ENCODE measurements at places on chromosomes 4 and X. TPM values are rescaled to one million over a fixed set of nuclear protein-coding genes. Genes with fewer than 3 reads are reported as not detected.

- no peaks in the 10 kb centered on the region for H3K4me1 ChIP-seq
- peaks cover 6% of the 10 kb centered on the region for H3K36me3 ChIP-seq
- H3K4me3 ChIP-seq = no peak overlapping the region
- H3K27ac ChIP-seq = no peak overlapping the region
Measured at GRCh38 chr4:40132816-40133215, 64.0 kb upstream of the RHOH start.

DNA sequence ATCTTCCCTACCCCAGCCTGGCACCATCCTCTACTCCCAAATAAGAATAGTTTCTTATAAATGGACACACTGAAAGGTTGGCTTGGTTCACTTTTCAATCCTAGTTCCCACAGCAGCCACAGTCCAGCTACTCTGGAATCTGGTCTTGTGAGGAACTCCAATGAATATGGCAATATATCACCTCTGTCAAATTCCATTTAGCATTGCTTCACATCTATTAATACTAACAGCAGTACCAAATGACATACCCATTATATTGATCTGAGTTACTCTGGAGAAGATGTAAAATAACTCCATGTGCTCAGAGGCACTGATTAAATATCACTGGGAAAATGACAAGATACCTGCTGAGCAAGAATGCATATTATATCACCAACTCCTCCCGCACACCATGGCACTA lies 8.6 kb downstream of the OPHN1 start:
- no peaks in the 10 kb centered on the region for H3K27me3 ChIP-seq
- no peaks in the 10 kb centered on the region for H3K4me1 ChIP-seq
- no peak overlapping the region for H3K27ac ChIP-seq
- H3K36me3 ChIP-seq = no peaks in the 10 kb centered on the region
- H3K4me3 ChIP-seq = no peak overlapping the region

- no peaks in the 10 kb centered on the region for H3K36me3 ChIP-seq
- DNase-seq = no peak
- no peak overlapping the region for H3K27ac ChIP-seq
- H3K27me3 ChIP-seq = no peaks in the 10 kb centered on the region
- H3K4me3 ChIP-seq = no peak overlapping the region
- H3K4me1 ChIP-seq = no peaks in the 10 kb centered on the region
Measured at GRCh38 chrX:69121321-69122000, 43.8 kb downstream of the PJA1 start.

GRCh38 chr4:109278594-109279031 lies 23.8 kb downstream of the COL25A1 start:
- no peaks in the 10 kb centered on the region for H3K36me3 ChIP-seq
- H3K27me3 ChIP-seq = no peaks in the 10 kb centered on the region
- no peaks in the 10 kb centered on the region for H3K4me1 ChIP-seq

The DDX53 gene
- total RNA-seq = not detected

DNA sequence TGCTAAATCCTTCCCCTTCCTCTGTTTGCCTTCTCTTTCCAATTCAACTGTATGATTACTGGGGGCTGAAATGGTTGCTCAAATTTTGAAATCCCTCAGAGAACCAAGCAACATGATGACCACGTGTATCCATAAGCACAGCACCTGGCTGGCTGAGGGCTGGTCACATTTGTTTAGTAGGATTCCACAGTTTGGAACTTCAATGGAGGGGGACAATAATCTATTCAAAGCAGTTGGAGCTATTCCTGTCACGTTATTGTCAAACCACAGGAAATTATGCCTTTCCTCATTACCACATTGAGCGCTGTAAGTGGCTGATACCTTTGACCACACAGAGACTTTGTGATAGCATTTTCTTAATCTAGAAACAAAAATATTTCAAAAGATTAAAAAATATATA lies 7.0 kb downstream of the TMSB4X start:
- peak overlapping the region; percentile 16 for H3K27ac ChIP-seq
- peaks cover 10% of the 10 kb centered on the region for H3K36me3 ChIP-seq
- peaks cover 83% of the 10 kb centered on the region for H3K4me1 ChIP-seq
- no peaks in the 10 kb centered on the region for H3K27me3 ChIP-seq
- no peak for DNase-seq

GRCh38 chrX:129577877-129578276 lies 37.8 kb downstream of the OCRL start:
- DNase-seq = no peak
- no peaks in the 10 kb centered on the region for H3K4me1 ChIP-seq
- no peaks in the 10 kb centered on the region for H3K27me3 ChIP-seq
- H3K27ac ChIP-seq = peak overlapping the region; percentile 11

- H3K36me3 ChIP-seq = no peaks in the 10 kb centered on the region
- no peaks in the 10 kb centered on the region for H3K27me3 ChIP-seq
- H3K4me1 ChIP-seq = no peaks in the 10 kb centered on the region
- H3K4me3 ChIP-seq = no peak overlapping the region
Measured at GRCh38 chr4:152971053-152971452, 34.9 kb downstream of the FHDC1 start.

GRCh38 chrX:122504026-122504425 lies 680.1 kb upstream of the GRIA3 start:
- no peak overlapping the region for H3K4me3 ChIP-seq
- no peaks in the 10 kb centered on the region for H3K4me1 ChIP-seq
- no peak for DNase-seq
- no peaks in the 10 kb centered on the region for H3K36me3 ChIP-seq
- H3K27me3 ChIP-seq = no peaks in the 10 kb centered on the region
- no peak overlapping the region for H3K27ac ChIP-seq

The F8A3 gene
- 13.2 TPM for total RNA-seq

DNA sequence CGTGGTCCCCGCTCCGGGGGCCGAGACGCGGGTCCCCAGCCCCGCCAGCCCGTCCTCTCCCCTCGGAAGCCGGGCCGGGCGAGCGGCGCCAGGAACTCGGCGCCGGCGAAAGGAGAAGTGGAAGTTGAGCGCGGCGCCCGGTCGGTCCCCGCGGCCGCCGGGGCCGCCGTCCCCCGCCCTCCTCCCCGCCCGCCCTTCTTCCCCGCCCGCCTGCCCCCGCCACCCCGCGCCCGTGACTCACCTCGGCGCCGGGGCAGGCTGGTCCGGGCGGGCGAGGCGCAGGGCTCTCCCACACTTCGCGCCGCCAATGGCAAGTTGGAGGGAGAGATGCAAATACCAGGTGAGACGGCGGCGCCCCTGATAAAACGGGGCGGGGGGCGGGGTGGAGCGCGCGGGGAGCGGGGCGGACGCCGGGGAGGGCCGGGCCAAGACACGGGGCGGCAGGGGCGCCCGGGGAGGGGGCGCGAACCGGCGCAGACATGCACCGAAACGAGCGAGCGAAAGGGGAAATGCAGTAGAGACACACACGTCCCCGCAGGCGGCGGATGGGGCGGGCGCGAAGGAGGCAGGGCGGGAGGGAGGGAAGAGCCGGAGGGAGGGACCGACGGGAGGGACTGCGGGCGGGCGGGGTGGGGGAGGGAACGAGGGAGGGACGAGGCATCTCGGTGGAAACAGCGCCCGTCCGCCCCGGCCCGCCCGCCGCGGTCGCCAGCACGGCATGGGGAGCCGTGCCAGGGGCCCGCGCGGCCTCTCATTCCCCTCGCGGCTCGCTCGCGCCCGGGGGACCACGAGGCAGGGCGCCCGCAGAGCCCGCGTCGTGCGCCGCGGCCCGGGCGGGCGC lies at the start of gene ELF4:
ELF4 (minus strand) TSS at position 119 of the 841 bp plus-strand sequence. CDS start 29,167 bp downstream, outside the sequence.
- H3K4me3 ChIP-seq = peak within 1 kb of the TSS; percentile 50
- no peaks in the 10 kb centered on the region for H3K27me3 ChIP-seq
- DNase-seq = peak; percentile 55

- DNase-seq = no peak
- no peaks in the 10 kb centered on the region for H3K36me3 ChIP-seq
- no peaks in the 10 kb centered on the region for H3K4me1 ChIP-seq
Measured at GRCh38 chr4:105352826-105353225, 121.0 kb downstream of the PPA2 start.

DNA sequence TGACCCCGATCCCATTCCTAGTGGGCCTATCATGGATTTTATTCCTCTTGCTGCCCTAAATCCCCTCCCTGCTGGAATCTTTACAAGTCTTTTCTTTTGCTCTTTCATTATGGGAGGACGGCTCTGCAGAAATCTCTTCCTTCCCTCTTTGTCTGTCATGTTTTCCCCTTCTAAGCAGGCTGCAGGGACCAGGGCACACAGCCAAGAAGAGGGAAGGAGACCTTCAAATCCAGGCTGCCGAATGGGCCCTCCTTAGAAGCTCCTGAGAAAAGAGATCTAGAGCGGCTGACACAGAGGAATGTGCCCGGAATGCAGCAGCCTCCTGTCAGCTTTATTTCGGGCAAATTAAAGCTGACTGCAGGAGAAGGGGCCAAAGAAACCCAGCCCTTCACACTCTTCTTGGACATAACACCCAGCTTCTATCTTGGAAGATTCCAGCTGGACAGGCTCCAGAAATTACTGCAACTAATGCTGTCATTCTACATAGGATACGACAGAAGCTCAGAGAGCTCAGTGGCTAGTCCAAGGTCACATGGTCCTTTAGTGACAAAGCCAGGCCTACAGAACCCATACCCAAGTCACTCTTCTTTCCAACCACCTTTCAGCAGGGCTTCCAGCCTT lies 187.8 kb upstream of the NHS start:
- H3K4me1 ChIP-seq = no peaks in the 10 kb centered on the region
- H3K27ac ChIP-seq = no peak overlapping the region
- DNase-seq = no peak
- H3K36me3 ChIP-seq = no peaks in the 10 kb centered on the region
- H3K27me3 ChIP-seq = no peaks in the 10 kb centered on the region

- H3K27me3 ChIP-seq = no peaks in the 10 kb centered on the region
- peak overlapping the region; percentile 78 for H3K4me3 ChIP-seq
- DNase-seq = no peak
- no peaks in the 10 kb centered on the region for H3K36me3 ChIP-seq
- peaks cover 19% of the 10 kb centered on the region for H3K4me1 ChIP-seq
Measured at GRCh38 chrX:24023972-24024669, 2.9 kb downstream of the KLHL15 start.

- H3K27me3 ChIP-seq = no peaks in the 10 kb centered on the region
- H3K36me3 ChIP-seq = no peaks in the 10 kb centered on the region
- no peak for DNase-seq
- no peak overlapping the region for H3K4me3 ChIP-seq
- H3K27ac ChIP-seq = no peak overlapping the region
- H3K4me1 ChIP-seq = no peaks in the 10 kb centered on the region
Measured at GRCh38 chr4:19239565-19239964, 1012.1 kb upstream of the SLIT2 start.

DNA sequence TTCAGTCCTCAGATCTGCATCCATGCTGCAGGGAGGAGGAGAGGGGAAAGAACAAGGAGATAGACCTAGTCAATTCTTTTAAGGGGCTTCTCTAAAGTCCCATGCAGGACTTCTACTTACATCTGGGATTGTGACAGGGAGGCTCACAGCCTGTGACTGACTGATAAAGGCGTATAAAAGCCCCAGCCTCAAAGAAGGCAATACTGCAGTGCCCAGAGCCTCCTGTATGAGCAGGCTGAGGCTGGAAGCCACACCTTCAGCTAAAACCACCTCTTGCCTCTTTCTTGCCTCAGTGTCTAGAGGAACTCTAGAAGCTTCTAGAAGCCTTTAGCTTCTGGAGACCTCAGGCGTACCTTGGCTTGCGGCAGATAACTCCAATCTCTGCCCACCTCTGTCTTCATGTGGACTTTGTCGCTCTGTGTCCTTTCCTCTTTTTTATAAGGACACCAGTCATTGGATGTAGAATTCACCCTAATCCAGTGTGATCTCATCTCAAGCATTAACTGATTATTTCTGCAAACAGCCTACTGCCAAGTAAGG lies 6.0 kb upstream of the ZCCHC4 start:
- no peak overlapping the region for H3K27ac ChIP-seq
- no peaks in the 10 kb centered on the region for H3K36me3 ChIP-seq
- no peak for DNase-seq
- no peak overlapping the region for H3K4me3 ChIP-seq
- no peaks in the 10 kb centered on the region for H3K27me3 ChIP-seq

The ADGRL3 gene
- not detected for total RNA-seq

GRCh38 chr4:182764642-182765041 lies 152.5 kb downstream of the DCTD start:
- no peak overlapping the region for H3K27ac ChIP-seq
- H3K4me3 ChIP-seq = no peak overlapping the region
- no peaks in the 10 kb centered on the region for H3K27me3 ChIP-seq
- no peak for DNase-seq

DNA sequence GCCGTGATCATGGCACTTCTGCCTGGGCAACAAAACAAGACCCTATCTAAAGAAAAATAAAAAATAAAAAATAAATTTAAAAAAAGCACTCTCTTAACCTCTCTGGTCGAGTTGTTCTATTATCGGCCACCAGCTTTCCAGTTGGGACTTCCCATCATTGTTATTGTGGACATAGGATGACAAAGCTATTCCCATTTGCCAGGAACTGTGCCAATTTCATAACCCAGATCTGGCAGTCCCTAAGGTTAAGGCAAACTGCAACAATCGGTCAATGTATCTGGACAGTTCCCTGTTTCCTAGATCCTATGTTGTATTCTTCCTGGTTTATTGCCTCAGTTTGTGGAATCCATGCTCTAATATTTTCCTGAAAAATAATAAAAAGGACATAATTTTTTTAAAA lies 17.8 kb upstream of the ANXA5 start:
- no peaks in the 10 kb centered on the region for H3K36me3 ChIP-seq
- H3K4me3 ChIP-seq = no peak overlapping the region
- no peaks in the 10 kb centered on the region for H3K27me3 ChIP-seq
- H3K4me1 ChIP-seq = no peaks in the 10 kb centered on the region
- H3K27ac ChIP-seq = no peak overlapping the region

The USP51 gene
- 0.89 TPM for total RNA-seq

GRCh38 chrX:10831716-10832502 lies 211.5 kb upstream of the MID1 start:
- no peak overlapping the region for H3K4me3 ChIP-seq
- no peaks in the 10 kb centered on the region for H3K27me3 ChIP-seq
- no peaks in the 10 kb centered on the region for H3K4me1 ChIP-seq

DNA sequence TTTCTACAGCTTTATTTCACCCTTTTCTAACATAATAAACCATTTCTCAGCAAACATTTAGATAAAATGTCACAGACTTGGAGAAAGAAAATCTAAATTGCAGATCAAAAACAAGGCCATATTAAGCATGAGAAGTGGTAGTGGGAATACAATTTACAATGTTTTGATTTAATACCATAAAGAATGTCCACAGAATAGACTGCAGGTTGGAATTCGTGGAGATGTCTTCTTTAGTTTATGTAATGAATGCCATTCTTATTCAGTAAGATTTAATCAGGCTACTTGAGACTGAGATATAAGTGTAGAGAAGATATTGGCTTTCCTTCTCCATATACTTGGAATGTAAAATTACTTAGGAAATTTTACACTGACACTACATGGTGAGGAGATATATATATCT lies 91.9 kb upstream of the ZFP42 start:
- H3K4me3 ChIP-seq = no peak overlapping the region
- no peak for DNase-seq
- H3K27ac ChIP-seq = no peak overlapping the region
- H3K27me3 ChIP-seq = no peaks in the 10 kb centered on the region
- no peaks in the 10 kb centered on the region for H3K36me3 ChIP-seq

Data from CD8-positive, alpha-beta memory T cell (primary cell).